GM20000 (cell line): ENCODE measurements at places on chromosomes 12 and 14.

- no peak for DNase-seq
Measured at GRCh38 chr12:93778306-93778705, 101.1 kb downstream of the CRADD start.

DNA sequence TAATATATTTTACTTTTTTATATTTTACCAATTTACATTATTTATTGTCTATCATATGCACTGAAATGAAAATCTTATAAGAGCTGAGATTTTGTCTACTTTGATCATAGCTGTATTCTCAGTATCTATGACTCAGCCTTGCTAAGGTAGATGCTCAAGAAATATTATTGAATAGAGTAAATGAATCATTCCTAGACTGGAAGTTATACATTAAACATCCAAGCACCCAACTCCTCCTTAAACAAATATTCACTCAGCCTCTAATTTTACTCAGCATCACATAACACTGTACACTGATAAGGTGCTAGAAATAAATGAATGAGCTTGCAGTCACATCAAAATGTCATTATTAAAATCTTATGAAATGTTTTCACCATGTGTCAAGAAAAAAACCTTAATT lies 1424.9 kb downstream of the LRFN5 start:
- no peak for DNase-seq

- no peak for DNase-seq
Measured at GRCh38 chr12:54040148-54040494, 7.3 kb downstream of the HOXC5 start.

DNA sequence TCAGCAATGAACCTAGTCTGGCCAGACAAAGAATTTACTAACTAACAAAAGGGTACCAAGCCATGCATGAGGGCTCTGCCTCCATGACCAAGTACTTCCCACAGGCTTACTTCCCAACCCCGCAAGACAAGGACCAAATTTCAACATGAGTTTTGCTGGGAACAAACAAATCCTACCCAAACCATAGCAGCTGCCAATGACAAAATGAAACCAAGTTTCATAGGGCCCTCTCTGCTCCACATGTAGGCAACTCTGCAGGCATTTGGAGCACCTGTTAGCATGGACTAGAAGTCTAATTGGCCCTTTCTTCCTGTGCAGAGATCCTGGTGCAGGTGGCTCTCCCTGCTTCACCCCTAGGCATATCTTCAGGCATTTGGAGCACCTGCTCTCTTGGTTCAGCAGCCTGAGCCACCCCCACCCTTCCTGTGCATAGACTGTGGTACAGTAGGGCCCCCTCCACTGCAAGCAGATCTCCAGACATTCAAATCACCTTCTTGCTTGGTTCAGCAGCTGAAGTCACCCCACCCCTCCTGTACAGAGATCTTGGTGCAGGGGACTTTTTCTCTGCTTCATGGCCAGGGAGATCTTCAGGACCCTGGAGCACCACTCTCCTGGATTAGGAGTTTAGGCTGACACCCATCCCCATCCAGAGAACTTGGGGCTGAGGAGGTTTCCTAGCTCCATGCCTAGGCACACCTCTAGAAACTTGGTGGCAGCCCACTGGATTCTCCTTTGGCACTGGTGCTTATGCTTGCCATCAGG lies 308.7 kb downstream of the RPAP3 start:
- DNase-seq: no peak

GRCh38 chr14:53220914-53221313 lies 67.8 kb upstream of the DDHD1 start:
- no peak for DNase-seq
